Activated naive CD4-positive, alpha-beta T cell treated with Interleukin-2 at 50 U/mL for 16 hours (primary cell): ENCODE measurements at places on chromosomes 12 and 14.

DNA sequence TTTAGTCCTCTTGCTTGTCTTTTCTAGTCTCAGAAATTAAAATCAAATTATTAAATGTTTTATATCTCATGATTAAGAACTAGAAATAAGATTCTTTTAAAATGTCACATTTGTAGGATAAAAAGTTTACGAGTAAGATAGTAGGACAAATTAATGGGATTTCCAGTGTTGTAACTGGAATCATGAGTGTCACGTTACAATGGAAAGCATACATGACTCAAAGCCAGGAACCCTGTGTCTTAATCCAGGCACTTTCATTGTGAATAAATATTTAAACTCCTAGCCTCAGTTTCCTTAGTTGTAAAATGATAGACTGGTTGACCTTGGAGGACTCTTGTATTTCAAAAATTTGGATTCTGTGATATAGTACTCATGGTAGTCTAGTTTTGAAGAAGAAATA is 84.9 kb downstream of the MIA2 start:
- no peak for DNase-seq

GRCh38 chr12:68106160-68106559 is 53.4 kb downstream of the IFNG start:
- DNase-seq, result no peak

DNA sequence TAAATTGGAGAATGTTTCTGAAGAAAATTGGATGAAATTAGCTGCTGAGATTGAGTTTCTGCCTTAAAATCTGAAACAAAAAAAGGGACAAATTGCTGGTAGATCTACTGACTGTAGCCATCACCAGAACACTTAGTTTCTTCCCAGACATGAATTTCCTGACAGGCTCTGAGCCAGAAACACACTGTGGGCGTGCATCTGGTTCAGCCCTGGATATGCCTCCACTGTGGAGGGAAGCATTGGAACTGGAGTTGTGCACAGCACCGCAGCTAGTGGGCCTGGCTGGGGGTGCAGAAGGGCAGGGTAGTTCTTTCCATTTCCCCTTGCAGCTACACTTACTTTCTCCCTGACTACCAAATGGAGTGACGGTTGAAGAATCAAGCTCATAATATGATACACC is 31.2 kb downstream of the CREBL2 start:
- no peak for DNase-seq

- DNase-seq, result no peak
Measured at GRCh38 chr12:19220852-19221466, 91.4 kb downstream of the PLEKHA5 start.

DNA sequence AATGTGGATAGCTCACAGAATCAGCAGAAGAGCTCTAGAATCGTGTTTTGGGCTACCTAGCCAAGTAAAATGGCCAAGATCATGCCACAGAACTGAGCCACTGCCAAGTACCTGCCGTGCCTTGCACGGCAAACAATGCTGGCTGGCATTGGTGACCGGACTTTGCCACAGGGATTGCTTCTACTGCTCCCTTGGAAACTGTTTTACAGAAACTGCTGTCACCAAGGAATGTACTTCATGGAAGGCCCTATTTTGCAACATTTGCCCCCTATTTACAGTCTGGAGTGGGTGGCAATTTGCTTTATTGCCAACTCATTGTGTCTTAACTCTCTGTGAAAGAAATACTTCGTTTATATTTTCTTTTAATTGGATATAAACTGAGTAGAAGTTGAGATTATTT is 49.0 kb downstream of the BORCS5 start:
- DNase-seq, result no peak

DNA sequence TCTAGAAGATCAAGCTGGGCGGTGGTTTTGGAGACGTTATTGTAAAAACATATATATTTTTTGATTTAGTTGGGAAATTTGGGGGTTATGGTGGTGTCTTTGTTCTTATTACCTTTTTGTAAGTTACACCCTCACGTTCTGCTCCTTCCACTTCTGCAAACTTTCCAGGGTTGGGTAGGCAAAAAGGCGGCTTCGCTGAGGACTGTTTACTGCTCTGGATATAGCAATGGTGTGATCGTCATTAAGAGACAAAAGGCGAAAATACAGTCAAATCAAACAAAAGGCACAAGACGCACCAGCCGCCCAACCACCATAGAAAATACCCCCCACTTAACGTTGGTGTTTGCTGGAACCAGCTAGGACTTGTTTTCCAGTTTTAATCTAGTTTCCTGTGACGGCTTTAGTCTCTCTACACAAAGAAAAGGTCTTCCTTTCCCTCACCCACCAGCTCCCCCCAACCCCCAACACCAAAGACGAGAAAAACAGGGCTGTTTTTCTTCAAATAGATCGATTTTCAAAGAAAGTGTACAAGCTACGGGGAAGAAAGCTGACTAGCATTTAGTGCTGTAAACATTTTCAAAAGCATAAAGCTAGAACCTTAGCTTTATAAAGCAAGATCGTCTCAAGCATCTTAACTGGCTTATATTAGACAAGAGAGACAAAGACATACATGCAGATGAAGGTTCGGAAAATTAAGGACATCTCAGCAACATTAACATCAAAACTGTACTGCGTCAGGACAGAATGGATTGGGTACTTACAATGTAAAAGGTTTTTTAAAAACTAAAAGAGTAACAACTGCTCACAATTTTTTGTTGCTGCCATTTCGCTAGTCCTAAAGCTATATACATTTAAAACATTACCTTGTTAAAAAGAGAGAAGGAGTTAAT is 2.0 kb upstream of the SETD1B start:
- peak; percentile 41 for DNase-seq

- DNase-seq, result no peak
Measured at GRCh38 chr12:77842430-77842829, 11.7 kb downstream of the NAV3 start.

DNA sequence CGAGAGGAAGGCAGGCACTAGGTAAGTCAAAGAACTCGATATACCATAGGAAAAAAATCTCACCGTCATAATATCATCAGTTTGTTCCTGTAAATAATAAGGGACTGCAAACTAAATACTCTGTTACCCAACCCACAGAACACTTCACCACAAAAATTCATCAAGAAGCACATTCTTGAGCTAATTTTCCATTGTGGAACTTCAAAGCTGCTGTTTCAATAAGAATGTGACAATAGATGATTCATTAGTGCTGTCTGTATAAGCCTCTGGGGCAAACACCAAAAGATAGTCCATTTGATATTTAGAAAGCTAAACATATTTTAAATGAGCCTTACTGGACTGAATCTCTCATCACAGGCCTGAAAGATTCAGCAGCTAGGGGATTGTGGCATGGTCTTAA is 219.4 kb downstream of the KSR2 start:
- DNase-seq, result no peak

DNA sequence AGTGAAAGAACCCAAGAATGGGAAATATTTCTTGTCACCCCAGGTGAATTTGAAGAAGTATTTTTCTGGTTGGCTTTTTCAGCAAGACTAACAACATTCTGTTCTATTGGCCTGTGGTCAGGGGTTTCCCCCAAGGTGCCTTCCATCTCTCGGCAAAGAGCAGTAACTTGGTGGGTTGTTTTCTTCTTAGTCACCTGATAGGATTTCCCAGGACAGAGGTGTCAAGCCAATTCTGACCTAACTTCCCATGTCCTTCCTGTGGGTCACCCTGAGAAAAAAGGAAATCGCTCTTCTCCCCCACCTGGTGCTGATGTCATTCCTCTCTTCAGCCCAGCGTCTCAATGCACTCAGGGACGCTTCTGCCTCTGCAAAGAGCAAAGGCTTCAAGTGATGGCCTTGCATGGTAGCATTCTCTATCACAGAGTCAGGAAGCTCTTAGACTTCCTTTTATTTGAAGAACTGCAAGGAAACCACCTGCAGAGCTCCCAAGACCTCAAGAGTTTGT is 16.1 kb upstream of the IFNG start:
- peak; percentile 59 for DNase-seq

DNA sequence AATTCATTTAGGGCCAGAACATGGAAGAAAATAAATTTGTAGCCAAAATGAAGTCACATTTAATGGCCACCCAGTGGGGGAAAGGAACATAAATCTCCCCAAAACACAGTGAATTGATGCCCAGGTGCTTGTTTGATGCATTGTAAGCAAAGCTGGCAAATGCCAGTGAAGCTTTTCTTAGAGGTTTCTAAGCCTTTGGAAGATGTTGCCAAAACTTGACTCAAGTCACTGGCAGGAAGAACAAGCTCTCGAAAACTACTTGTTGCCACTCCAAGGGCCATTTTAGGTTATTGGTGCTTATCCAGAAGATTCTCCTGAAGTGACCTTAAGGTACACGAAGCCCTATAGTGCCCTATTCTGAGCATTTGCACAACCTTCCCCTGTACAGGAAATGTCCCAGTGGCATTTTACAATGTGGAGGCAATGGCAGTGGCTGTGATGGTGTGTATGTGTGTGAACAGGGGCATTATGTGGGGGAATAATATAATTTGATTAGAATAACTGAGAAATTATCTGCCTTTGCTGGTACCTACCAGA is 89.5 kb upstream of the NOVA1 start:
- no peak for DNase-seq

- DNase-seq, result no peak
Measured at GRCh38 chr14:75185251-75186040, 9.0 kb upstream of the TMED10 start.

DNA sequence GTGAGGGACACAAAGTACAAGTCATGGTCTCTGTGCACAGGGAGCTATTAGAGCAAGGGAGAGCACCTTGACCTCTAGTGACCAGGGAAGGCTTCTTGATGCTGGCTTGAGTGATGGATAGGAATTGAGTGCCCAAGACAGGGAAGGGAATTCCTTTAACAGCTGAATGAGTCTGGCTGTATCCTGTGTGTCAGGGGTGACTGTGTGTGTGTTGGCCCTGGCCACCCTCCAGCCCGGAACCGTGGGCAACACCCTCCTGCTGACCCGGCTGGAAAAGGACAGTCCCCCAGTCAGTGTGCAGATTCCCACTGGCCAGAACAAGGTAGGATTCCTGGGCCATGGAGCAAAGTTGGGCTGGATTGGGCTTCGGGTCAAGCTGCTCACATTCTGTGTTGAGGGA is 5.5 kb upstream of the PFDN5 start:
- no peak for DNase-seq

DNA sequence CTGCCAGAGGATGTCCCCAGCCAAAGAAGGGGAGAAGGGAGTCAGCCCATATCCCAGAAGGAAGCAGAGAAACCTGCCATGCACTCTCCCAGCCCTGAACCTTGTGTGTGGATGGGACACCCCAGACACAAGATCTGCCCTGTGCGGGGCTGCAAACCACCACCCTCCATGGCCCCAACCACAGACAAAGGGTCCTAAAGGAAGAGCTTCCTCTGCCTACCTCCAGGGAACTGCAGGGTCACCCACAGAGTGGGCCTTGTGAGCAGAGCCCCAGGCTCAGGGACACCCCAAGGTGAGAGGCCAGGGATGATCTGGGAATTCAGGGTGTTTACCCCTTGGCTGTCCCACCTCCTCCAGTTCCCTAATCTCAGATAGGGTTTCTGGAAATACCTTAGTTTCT is 56.5 kb downstream of the ISCA2 start:
- no peak for DNase-seq

- DNase-seq, result peak; percentile 71
Measured at GRCh38 chr14:50001999-50002925, 109.4 kb downstream of the ARF6 start.

- DNase-seq, result no peak
Measured at GRCh38 chr14:69960296-69960695, 81.1 kb downstream of the SMOC1 start.

GRCh38 chr12:69102856-69103255 is 136.5 kb upstream of the CPSF6 start:
- DNase-seq, result no peak

DNA sequence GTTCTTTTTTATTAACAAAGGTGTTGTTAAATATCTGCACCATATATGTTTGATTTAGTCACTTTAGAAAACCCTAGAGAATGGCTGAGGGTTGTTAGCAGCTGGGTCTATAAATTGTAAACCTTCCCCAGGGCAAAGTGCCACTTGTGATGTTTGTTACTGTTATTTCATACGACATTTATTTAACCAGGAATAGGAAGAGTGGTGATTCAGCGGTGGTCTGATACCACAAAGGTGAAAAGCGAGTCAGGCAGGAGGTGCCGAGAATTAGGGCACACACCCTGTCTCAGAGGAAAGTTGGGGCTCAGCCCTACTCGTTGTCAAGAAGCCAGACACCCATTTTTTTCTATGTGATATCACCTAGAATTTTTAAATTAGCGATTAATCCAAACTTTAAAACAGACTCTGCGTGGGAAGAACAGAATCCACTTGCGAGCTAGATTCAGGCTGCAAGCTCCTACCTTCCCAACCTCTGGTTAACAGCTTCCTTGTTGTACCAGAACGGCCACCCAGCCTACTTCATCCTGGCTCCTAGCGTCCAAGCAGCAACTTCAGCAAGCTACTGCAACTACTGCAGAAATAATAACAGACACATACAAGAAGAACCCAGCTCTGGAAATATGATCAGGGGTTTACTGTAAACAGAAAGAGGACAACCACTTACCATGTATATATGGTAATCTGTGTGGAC is 126.7 kb downstream of the TMEM132D start:
- no peak for DNase-seq

- no peak for DNase-seq
Measured at GRCh38 chr12:14802247-14802646, 1.0 kb downstream of the WBP11 start.

DNA sequence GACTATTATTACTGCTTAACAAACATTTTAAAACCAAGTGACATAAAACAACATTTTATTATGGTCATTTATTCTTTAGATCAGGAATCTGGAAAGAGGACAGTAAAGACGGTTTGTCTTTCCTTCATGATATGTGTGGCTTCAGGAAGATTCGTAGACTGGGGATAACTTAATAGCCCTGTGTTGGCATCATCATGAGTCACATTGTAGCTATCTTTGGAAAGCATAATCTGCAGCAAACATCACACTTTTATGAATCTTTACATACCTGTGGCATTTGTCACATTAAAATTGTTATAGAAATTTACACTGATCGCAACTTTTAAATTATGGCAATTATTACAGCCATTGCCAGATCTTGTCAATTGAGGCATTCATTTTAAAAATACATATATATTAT is 397.1 kb downstream of the NOVA1 start:
- no peak for DNase-seq

DNA sequence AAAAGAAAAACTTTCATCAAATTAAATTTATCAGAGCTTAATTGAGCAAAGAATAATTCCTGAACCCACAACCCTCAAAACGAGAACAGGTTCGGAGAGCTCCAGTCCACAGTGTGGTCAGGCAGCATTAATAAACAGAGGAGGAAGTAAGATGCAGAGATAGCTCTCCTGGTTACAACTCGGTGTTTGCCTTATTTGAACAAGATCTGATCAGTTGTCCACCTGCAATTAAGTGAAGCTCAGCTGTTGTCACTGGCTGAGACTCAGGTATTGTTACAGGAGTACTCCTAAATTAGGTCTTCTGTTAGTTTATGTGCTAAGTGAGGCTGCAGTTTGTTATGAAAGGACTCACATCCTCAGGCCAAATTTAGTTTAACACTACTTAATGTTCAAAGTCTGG is 451.4 kb upstream of the PDE3A start:
- DNase-seq, result no peak

DNA sequence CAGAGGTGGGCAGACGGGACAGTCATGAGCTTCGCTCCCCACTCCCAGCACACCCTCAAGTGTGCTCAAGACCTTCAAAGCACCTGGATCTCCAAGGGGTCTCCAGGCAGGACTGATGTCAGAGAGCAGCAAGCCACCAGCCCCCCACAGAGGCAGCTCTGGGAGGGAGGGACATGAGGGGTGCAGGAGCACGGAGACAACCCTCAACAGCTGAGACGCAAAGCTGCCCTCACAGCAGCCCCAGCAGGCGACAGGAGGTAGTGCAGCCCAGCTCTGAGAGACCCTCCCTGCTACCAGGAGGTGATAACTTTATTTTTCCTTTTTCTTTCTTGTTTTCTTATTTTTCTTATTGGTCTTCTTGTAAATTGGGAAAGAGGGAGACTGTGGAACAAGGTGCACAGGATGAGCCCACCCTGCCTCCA is 17.9 kb downstream of the SIVA1 start:
- DNase-seq, result peak; percentile 28
